ENCODE measurements at places on chromosomes 1 and 21. TPM values are rescaled to one million over a fixed set of nuclear protein-coding genes. Genes with fewer than 3 reads are reported as not detected.

F13B gene
- not detected for total RNA-seq

DNA sequence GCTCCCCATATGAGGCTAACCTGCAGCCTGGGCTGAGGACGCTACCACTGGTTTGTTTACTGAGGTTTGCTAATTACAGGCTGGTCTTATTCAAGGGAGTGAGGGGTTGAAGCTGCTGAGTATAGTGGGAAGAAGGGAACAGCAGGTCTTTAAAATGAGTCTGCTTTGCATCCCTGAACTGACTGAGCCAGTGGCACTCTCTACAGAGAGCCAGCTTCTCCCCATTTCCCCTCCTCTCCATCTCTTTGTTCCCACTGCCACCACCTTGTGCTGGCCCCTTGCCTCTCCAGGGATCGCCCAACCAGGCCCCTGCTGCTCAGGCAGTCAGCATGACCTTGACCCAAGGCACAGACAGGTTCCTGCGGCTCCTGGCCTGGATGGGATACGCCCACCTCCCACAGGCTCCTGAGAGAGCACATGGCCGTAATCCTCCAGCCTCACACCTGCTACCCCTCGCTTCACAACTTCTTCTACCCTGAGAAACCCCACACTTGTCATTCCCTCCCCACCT, 45.0 kb downstream of the IER5 start:
- DNase-seq = no peak

- DNase-seq = no peak
These were observed 10.2 kb upstream of the RNF186 start for GRCh38 chr1:19825298-19825697.

DNA sequence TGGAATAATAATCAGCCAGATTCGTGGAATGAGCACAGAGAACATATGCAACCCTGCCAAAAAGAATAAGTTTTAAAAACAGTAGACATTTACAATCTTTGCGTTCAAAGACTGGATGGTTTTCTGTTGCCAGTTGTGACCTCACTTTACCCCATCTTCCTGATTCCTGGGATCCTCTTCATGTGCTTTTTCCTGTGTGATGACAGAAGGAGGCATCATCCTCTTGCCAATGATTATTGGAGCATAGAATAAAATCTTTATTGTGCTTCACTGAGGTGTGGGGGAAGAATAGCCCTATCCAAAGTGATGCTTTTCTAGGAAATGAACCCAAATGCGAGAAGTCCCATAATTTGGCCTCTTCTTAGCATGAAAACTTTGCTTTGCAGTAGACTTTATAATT, 15.0 kb upstream of the BARHL2 start:
- no peak for DNase-seq

- DNase-seq = no peak
These were observed 383.3 kb upstream of the KAZN start for GRCh38 chr1:14215151-14215550.

Measured in dermis blood vessel endothelial cell (primary cell).